ENCODE measurements at places on chromosomes 1 and 21. TPM values are rescaled to one million over a fixed set of nuclear protein-coding genes. Genes with fewer than 3 reads are reported as not detected.
A peak's percentile ranks its signal among the peaks of the same experiment; 100 is the strongest.

GRCh38 chr21:44931137-44931500 lies 8.7 kb upstream of the SLX9 start:
- no peak for DNase-seq

DNA sequence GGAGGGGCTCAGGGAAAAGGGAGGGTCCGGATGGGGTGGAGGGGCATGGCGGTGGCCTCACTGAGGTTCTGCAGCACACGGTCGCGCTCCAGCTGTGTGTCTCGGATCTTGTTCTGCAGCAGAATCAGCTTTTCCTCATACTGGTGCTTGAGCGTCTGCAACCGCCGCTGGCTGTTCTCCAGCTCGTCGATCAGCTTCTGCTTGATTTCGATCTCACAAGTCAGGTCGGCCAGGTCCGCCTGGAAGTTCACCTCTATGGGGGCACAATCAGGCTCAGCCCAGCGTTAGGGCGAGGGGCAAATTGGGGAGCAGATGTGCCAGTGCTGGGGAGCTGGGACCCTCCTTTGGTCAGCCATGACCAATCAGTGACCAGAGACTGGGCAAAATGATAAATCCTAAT lies 25.2 kb downstream of the KIF21B start:
- no peak for DNase-seq

DNA sequence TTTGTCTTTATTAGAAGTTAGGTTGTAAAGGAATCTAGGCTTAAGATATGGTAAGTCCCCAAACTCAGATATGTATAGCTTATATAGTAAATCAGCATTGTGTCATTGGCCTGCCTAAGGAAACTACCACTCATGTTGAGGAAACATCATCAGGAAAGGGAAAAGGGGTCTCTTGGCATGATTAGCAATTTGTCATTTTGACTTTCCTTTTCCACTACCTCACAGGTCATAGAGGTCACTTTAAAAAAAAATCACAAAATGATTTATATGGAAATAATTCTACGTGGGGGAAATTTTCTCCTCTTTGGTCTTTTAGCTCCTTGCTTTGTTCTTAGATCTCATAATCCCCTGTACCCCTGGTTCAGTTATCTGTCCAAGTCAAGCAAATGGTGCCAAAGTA lies 213.5 kb downstream of the RPS6KC1 start:
- DNase-seq, result no peak

DNA sequence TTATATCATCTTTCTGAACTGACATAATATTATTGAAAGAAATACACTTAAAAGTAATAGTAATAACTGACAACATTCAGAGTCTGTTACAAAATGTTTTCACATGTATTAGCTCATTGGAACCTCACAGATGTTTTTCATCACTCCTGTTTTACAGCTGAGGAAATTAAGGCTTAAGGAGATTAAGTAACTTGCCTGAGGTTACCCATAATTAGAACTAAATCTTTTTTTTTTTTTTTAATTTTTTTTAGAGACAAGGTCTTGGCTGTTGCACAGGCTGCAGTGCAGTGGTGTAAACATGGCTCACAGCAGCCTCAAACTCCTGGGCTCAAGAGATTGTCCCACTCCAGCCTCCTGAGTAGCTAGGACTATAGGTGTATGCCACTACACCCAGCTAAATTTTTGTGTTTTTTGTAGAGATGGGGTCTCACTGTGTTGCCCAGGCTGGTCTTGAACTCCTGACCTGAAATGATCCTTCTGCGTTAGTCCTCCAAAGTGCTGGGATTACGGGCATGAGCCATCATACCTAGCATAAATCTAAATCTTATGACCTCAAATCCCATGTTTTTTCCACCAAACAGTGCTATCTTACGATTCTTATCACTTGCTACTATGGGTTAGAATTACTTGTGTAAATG lies 64.7 kb upstream of the MACF1 start:
- no peak for DNase-seq

GRCh38 chr1:166700696-166701095 lies 138.6 kb upstream of the POGK start:
- DNase-seq, result no peak

DNA sequence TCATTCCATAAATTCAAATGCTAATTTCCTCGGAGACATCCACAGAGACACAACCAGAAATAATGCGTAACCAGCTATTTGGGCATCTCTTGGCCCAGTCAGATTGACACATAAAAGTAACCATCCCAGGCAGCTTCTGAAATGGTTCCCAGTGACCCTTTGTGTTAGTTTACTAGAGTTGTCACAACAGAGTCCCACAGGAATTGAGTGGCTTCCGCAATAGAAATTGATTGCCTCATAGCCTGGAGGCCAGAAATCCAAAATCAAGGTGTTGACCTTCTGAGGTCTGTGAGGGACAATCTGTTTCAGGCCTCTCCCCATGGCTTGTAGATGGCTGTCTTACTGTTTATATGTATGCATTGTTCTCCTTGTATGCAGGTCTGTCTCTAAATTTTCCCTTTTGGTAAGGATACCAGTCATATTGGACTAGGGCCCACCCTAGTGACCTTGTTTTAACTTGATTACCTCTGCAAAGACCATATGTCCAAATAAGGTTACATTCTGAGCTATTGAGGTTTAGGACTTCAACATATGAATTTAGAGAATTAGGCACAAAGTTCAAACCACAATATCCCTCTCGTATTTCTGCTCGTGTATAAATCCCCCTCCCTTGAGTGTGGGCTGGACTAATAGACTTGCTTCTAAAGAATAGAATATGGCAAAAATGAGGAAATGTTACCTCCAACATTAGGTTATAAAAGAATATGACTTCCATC lies 78.2 kb upstream of the FGGY start:
- DNase-seq, result peak; percentile 25

DNA sequence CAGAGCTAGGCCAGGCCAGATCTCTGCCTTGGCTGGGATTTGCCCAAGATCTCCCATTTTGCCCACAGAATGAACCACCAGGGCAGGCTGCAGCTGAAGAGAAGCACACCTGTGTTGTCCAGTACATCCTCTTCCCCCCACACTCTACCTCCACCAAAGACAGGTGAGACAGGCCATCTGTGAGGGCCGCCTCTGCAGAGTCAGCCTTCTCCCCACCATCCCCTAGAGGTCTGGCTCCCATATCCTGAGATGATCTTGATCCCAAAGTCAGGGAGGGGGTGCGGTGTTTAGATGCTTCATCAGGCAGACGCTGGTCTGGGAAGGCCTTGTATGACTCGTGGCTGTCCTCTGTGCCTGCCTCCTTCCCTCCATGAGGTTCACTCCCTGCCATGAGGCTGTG lies 28.7 kb downstream of the HYI start:
- DNase-seq, result no peak

- peak; percentile 71 for DNase-seq
These were observed 1.4 kb downstream of the CSRP1 start for GRCh38 chr1:201505503-201505890.

GRCh38 chr1:46724991-46725735 lies 6.2 kb upstream of the EFCAB14 start:
- peak; percentile 74 for DNase-seq

GRCh38 chr1:216015116-216015515 lies 408.1 kb downstream of the USH2A start:
- no peak for DNase-seq

GRCh38 chr21:19683492-19683891 lies 1279.9 kb upstream of the TMPRSS15 start:
- DNase-seq, result no peak

DNA sequence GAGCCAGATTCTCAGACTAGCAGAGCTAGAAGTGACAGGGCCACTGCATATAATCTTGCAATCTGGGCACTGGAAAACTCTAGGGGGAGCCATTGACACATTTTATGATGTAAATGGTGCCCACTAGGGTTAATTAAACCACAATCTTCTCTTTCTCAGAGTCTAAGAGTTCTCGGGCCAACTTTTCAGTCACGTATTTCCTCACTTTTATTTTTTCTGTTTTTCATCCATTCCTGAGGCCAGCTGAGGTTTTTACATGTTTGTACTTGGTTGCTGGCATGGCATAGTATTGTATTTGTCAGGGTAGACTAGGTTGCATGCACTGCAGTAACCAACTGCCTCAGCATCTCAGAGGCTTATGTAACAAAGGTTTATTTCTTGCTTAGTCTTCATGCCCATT lies 138.2 kb downstream of the ZNF326 start:
- peak; percentile 52 for DNase-seq

- no peak for DNase-seq
These were observed 54.1 kb downstream of the B3GALT5 start for GRCh38 chr21:39666681-39667315.

DNA sequence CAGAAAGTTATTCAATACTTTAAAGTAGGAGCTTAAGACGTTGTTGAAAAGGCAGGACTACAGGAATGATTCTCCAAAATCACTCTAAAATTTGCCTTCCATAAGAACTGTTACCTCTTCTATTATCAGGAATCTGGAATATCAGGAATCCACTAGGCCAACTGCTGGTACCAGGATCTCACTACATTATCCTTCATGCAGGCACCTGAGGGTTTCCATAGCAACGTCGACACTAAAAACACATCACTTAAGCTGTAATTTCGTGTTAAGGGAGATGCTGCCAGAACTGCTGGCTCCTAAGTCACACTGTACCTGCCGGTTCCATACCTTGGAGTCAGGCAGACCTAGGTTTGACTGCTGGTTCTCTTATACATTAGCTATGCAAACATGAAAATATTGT lies 139.7 kb upstream of the C1orf87 start:
- DNase-seq, result no peak

DNA sequence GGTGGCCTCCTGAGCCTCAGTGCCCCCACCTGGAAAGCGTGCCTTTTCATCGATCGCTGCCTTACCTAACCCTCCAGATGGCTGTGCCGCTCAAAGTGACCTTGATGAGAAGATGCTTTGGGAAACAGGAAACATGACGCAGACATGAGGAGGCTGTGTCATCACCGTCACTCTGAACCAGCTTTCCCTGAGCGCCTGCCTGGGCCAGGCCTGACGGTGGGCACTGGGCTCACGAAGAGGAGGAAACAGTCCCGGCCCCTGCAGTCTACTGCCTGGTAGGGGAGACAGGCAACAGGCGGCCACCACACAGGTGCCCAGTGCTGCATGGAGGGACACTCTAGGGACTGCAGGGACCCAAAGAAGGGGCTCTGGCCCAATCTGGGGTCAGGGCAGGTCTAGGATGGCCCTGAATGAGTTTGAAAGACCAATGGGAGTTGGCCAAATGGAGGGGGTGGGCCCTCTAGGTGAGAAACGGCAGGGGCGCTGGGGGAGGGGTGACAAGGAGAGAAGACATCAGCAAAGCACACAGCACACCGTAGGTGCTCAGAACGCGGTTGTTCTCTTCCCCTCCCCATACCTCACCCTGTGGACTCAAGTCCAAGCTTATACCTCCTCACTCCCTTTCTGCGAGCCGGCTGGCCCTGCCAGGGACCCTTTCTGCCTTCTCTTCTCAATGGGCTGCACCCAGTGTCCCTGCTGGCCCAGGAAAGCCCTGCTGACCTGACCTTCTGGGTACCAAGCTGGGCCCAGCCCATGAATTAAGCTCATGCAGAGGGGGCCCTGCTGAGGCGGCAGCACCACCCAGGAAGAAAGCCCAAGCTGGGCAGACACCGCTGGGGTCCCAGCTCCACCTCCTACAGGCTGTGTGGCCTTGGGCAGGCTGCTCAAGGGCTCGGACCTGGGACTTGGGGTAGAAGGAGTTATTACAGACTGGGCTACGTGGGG lies 44.9 kb downstream of the GLIS1 start:
- no peak for DNase-seq

GRCh38 chr1:226983247-226983991 lies 43.3 kb downstream of the COQ8A start:
- no peak for DNase-seq

DNA sequence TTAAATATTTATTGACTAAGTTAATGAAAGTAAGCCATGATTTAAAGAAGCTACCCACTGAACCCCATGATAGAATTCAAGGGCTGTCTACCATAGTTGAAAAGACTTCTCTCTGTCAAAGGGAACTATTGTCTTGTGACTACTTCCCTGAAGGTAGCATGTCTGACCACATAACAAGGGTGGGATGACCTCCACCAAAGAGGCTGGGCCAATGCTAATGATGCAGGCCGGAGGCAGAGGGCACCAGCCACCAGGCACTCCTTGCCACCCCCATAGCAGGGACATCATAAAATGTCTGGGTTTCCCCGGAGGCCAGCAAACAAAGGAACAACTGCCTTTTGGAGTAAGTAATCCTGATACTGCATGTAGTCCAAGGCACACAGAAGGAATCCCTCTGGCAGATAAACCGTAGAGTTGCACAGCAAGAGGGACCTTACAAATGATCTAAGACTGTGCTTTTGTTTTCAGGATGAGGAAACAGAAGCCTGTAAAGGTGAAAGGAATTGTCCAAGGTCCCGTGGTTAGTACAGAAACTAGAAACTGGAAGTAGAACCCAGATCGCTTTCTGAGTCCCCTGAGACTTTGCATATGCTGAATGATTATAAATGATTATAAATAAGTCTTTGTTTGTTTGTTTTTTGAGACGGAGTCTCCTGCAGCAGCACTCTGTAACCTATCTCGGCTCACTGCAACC lies 33.5 kb upstream of the ITPKB start:
- no peak for DNase-seq

DNA sequence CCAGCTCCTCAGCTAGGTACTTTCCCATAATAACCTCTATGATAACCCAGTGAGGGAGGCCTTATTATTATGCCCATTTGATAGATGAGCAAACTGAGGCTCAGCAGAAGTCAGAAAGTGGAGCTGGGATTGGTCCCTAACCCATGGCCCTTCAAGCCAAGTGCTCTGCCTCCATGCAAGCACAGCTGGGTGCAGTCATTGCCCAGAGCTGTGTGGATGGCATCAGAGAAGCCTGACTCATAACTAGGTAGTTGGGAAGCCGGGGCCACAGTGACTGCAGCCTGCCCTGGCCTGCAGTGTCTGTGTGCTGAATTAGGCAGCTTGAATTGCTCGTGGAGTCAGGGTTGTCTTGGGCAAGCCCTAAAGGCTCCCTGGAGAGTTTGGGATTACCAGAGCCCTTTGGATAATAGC lies 89.9 kb upstream of the SLC2A1 start:
- peak; percentile 36 for DNase-seq

DNA sequence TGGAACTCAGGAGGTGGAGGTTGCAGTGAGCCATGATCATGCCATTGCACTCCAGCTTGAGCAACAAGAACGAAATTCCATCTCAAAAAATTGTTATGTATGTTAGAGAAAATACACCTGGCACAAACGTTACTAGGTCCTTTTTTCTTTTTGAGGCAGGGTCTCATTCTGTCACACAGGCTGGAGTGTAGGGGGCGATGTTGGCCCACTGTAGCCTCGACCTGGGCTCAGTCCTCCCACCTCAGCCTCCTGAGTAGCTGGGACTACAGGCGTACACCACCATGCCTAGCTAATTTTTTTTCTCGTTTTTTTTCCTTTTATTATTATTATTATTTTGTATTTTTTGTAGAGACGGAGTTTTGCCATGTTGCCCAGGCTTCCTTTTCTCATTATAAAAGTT lies 4.4 kb downstream of the HAX1 start:
- no peak for DNase-seq

RAB42 gene
- total RNA-seq, result 1.9 TPM

LGALS8 gene
- 48.0 TPM for total RNA-seq

GJA9 gene
- total RNA-seq, result not detected

BROX gene
- 55.6 TPM for total RNA-seq

COL24A1 gene
- 1.2 TPM for total RNA-seq

DPYD gene
- 32.5 TPM for total RNA-seq

KCNE2 gene
- not detected for total RNA-seq

RCSD1 gene
- 0.12 TPM for total RNA-seq

Measured in RPMI7951 (cell line).